ENCODE measurements at places on chromosomes 7 and 10.

- no peak for DNase-seq
Measured at GRCh38 chr7:94252971-94253370, 141.7 kb upstream of the COL1A2 start.

DNA sequence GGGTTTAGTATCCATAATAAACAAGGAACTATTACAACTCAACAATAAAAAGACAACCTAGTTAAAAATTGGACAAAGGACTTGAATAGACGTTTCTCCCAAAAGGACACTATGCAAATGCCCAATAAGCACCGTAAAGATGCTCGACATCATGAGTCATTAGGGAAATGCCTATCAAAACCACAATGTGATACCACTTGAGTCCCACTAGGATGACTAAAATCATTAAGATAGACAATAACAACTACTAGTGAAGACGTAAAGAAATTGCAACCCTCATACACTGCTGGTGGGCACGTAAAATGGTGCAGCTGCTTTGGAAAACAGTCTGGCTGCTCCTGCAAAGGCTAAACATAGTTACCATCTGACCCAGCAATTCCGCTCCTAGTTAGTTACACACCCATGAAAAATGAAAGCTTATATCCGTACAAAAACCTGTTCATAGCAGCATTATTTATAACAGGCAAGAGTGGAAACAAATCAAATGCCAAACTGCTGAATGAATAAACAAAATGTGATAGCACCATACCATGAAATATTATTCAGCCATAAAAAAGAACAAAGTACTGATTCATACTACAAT, 17.3 kb downstream of the CCDC3 start:
- DNase-seq, result no peak

- DNase-seq, result no peak
Measured at GRCh38 chr7:37901236-37901827, 15.3 kb downstream of the SFRP4 start.

- no peak for DNase-seq
Measured at GRCh38 chr10:21506351-21506750, 19.1 kb downstream of the SKIDA1 start.

DNA sequence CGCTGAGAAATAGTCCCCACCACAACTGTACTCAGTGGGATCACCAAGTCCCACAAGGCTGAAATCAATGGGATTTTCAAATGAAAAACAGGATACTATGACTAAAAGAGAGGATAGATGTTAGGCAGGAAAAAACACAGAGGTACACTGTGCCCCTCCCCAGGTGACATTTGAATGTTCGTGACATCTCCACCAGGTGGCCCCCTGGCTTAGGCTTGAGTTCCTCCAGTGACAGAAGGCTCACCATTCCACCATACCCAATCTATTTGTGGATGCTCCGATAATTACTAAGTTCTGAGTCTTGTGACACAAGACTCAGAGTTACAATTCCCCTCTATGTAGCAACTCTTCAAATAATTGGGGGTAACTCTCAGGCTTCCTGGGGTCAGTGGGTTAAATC, 77.5 kb upstream of the KCNMA1 start:
- DNase-seq, result no peak

GRCh38 chr10:15122477-15123030, 25.4 kb downstream of the RPP38 start:
- DNase-seq, result peak; percentile 17

DNA sequence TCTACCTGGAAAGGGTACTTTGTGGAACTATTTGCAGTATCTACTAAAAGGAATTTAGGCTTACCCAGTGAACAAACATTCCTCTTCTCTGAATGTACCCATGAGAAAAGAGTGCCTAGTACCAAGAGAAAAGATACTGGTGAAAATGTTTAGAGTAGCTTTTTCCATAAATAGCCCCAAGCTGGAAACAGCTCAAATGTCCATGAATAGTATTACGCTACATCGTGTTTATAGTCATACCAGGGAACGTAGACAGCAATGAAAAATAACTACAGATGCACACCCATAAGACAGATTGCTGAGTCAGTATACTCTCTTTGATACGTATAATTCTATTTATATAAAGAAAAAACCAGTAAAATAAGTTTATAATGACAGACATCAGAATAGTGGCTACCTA, 285.9 kb downstream of the KLF6 start:
- DNase-seq, result no peak

DNA sequence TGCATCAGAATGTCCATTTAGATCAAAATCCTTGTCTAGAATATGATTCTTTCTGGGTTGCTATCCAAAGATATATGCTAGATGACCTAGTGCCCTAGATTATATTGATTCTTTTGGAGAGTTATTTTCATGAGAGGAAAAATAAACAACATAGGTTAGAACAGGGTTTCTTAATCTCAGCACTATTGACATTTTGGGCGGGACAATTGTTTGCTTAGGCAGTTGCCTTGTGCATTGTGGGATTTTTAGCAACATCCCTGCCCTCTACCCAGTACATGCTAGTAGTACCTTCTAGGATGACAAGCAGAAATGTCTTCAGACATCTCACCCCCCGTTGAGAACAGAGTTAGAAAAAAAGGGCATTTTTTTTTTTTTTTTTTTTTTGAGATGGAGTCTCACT, 25.1 kb upstream of the LAMB1 start:
- no peak for DNase-seq

DNA sequence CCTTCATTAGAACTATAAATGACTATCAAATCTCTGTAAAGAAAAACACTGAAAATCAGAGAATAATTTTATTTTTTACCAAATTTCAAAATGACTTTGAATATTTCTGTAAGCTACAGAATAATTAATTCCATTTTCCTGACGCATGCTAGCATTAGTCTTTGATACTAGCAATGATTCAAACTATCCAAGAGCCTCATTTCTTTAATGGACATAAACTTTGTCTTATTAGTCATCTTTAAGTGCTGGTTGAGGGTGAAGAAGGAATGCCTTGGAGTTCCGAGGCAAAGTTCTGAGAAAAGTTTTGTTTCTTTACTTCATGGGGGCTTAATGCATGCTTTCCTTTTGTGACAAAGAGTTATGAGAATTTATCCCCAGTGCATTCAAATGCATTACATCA, 137.3 kb downstream of the AGMO start:
- no peak for DNase-seq

GRCh38 chr10:122490786-122491680, 29.7 kb downstream of the HTRA1 start:
- DNase-seq, result peak; percentile 42

- DNase-seq, result no peak
Measured at GRCh38 chr7:74038194-74038961, 10.4 kb downstream of the ELN start.
